ENCODE measurements at places on chromosomes 12 and 14. TPM values are rescaled to one million over a fixed set of nuclear protein-coding genes. Genes with fewer than 3 reads are reported as not detected.

DNA sequence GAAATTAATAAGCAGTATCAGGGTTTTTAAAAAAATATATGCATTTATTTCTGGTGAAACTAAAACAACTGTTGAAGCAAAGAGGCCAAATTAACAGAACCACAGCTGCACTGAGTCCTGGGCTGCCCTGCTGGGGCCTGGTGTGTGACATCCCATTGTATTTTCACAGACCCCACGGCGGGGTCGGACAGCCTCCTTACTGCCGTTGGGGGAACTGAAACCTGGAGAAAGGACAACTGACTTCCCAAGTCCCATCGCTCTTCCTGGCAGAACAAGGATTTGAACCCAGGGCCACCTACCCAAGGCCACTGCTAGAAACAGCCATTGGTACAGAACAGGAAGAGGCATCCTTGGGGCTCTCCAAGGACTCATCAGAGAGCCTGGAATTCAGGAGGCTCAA lies 114.8 kb upstream of the SFSWAP start:
- no peak for DNase-seq

DNA sequence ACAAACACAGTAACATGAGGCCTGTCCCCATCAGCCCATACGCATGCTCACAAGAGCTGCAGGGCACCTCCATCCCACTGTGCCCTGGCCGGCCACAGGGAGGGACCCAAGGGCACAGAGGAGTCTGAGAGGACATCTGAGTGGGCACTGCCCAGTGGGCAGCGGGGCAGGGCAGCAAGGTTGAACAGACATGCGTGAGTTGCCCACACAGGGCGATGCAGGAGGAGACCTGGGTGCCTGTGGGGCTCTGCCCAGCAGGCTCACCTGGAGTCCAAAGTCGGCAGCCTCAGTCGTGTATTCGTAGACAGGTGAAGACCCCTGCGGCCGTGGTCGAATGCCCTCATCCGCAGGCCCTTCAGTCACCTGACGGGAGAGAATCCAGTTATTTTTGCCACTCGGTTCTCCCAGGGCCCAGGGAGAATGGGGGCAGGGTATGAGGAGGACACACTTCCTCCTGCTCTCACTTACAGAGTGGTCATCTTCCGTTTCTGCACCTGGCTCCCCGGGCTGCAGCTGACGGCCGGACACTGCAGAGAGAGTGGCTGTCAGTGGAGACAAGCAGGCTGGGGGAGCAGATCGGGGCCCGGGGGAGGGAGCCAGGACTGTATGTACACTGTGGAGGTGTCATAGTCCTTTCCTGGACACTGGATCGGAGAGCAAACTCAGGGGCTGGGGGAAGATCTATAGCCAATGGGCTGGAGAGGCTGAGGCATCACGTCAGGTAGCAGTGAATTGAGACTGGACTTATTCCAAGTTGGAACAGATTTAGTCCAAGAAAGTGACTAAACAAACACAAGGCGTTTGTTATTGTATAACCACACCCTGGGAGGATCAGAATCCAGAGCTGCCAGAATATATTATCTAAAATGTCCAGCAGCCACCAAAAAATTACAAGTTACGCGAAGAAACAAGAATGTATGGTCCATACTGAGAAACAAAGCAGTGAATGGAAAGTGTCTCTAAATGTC lies 20.7 kb downstream of the AHNAK2 start:
- no peak for DNase-seq

DNA sequence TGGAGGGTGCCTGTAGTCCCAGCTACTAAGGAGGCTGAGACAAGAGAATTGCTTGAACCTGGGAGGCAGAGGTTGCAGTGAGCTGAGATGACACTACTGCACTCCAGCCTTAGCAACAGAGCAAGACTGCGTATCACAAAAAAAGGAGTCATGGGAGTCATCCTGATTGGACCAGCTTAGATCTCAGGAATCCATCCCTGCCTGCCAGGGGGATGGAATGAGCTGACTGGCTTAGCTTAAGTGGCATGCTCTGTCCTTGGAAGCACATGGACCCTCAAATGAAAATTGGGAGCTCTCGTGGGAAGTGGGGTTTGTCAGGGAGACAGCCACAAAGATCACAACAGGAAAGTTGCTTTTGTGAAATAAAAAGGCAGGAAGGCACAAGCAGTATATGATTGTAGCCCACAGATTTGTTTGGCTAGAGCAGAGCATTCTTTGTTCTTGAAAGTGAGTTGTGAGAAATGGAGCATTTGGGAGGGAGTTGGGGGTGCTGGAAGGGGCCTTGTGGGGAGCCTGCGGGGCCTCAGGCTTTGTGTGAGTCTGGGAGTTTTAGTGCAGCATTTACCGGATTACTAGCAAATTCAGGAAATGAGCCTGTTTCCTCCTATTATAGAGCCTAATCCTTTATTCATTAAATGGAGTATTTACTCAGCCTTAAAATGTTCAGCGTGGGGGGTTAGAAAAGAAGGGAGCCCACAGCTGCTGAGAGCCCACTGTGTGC lies 30.7 kb downstream of the DGLUCY start:
- DNase-seq: no peak

DNA sequence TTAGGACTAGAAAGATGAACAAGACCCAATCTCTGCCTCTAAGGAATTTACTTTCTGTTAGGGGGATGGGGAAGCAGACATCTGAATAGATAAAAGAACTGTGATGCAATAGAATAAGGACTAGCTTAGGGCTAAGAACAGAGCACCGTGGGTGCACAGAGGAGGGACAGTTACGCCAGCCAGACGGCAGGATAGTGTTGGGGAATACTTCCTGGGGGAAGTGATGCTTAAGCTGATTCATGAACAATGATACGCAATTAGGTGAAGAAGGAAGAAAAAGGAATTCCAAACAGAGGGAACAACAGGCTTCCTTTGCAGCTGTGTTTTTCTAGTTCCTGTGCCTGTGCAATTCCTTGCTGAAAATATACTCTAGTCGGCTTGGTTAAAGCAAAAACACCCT lies 501.1 kb downstream of the APAF1 start:
- DNase-seq: no peak

GRCh38 chr14:24863968-24864684 lies 185.8 kb downstream of the STXBP6 start:
- DNase-seq: no peak

DNA sequence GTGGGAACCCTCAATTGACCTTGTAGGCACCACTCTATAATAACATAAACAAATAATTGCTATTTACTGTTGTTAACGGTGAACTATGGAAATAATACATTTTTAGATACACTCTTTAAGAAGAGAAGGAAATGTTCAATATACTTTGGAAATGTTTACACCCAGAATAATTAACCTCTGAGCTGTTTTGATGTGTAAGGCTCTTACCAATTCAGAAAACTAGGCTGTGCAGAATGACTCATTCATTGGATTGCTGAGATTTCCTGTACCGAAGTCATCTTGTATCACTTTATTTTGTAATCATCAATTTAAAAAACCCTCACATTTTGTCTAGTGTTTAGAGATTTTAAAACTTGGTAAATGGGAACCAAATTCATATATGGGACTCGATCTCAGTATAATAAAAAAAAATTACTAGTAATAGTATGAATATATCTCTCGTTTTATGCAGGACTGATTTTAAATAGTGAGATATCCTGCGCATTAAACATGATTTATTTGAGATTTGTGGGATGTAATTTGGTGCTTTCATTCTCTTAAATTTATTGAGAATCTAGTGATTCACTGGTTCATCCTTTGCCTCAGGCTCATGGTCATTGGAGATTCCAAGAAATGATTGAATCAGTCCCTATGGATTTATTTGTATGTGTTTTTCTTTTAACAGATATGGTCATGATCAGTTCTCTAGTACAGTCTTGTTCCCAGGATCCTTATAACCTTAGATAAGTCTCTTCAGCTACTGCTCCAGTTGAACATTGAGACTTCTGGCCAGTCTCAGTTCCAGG lies 3.9 kb downstream of the SAMD4A start:
- no peak for DNase-seq

The GPX2 gene
- polyA plus RNA-seq: not detected

The SRRM4 gene
- 0.01 TPM for polyA plus RNA-seq

The SLC2A14 gene
- polyA plus RNA-seq: 0.23 TPM
